RWPE2 (cell line): ENCODE measurements at places on chromosomes 4 and X.

- H3K27ac ChIP-seq: no peak overlapping the region
- DNase-seq: no peak
- H3K4me1 ChIP-seq: no peaks in the 10 kb centered on the region
- H3K36me3 ChIP-seq: no peaks in the 10 kb centered on the region
Observed at GRCh38 chr4:135408109-135408508, 1206.5 kb upstream of the PABPC4L start.

DNA sequence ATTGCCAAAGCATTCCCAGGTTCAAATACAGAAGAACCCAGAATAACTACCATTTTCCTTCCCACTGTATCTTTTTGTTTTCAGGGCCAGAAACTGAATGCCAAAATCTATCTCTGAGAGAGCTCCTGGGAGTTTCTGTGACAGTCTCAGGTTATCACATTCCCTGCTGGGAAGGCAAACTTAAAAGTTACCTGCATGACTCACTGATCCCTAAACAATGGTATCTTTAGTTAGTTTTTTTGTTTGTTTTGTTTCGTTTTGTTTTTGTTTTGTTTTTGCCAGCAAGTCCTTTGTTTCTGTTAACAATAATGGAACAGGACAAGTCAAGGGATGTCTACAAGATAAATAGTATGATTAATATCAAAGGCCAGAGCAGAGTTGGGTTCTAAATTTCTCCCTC, 34.3 kb downstream of the PAPSS1 start:
- peaks cover 19% of the 10 kb centered on the region for H3K36me3 ChIP-seq
- DNase-seq: no peak
- H3K27me3 ChIP-seq: no peaks in the 10 kb centered on the region
- no peak overlapping the region for H3K27ac ChIP-seq
- peaks cover 13% of the 10 kb centered on the region for H3K4me1 ChIP-seq

- H3K27ac ChIP-seq: no peak overlapping the region
- no peaks in the 10 kb centered on the region for H3K4me1 ChIP-seq
- H3K4me3 ChIP-seq: no peak overlapping the region
- no peaks in the 10 kb centered on the region for H3K27me3 ChIP-seq
- peaks cover 91% of the 10 kb centered on the region for H3K36me3 ChIP-seq
Observed at GRCh38 chr4:118803253-118803652, 32.7 kb downstream of the SEC24D start.

DNA sequence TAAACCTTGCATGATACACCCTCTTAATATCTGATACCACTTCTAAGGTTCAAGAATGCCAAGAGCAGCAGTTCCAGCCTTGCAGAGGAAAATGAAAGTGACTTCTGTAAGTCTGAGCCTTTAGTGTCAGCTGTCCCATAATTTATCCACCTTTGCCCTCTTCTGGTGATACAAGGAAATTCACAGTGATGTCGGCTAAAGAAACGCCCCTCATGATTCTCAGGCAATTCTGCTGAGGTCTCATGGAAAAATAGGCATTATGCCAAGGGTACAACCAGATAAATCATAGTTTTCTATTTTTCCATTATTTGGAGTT, 172.2 kb upstream of the CXCL13 start:
- no peak overlapping the region for H3K4me3 ChIP-seq
- no peaks in the 10 kb centered on the region for H3K4me1 ChIP-seq
- no peaks in the 10 kb centered on the region for H3K36me3 ChIP-seq
- no peaks in the 10 kb centered on the region for H3K27me3 ChIP-seq

DNA sequence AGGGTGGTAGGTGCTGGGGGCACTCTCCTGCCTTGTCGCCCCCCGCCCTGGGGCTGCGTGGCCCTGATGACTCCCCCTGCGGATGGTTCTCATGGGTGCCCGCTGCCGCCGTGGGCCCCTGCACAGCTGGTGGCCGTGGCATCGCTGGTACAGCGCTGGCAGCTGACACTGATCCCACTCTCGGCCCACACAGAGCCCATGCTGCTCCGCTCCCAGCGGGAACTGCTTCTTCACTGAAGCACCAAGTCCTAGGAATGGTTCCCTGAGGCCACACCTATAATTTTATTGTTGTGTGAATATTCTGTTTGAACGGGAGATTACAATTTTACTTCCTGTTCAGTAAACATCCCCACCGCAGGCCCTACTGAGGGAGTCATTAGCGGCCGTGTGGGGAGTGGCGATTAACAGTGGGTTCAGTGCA, 138.6 kb upstream of the NKX1-1 start:
- no peaks in the 10 kb centered on the region for H3K27me3 ChIP-seq
- no peak for DNase-seq
- no peaks in the 10 kb centered on the region for H3K4me1 ChIP-seq
- H3K36me3 ChIP-seq: no peaks in the 10 kb centered on the region
- no peak overlapping the region for H3K4me3 ChIP-seq
- no peak overlapping the region for H3K27ac ChIP-seq

- no peak overlapping the region for H3K4me3 ChIP-seq
- no peak overlapping the region for H3K27ac ChIP-seq
- DNase-seq: no peak
Observed at GRCh38 chr4:115834441-115834840, 721.0 kb upstream of the NDST4 start.

GRCh38 chr4:167985565-167985964, 106.8 kb upstream of the ANXA10 start:
- no peaks in the 10 kb centered on the region for H3K36me3 ChIP-seq
- H3K27ac ChIP-seq: no peak overlapping the region
- no peak for DNase-seq
- no peaks in the 10 kb centered on the region for H3K27me3 ChIP-seq
- H3K4me3 ChIP-seq: no peak overlapping the region
- no peaks in the 10 kb centered on the region for H3K4me1 ChIP-seq

- no peak overlapping the region for H3K4me3 ChIP-seq
- no peaks in the 10 kb centered on the region for H3K27me3 ChIP-seq
- H3K4me1 ChIP-seq: no peaks in the 10 kb centered on the region
- H3K36me3 ChIP-seq: no peaks in the 10 kb centered on the region
- DNase-seq: no peak
Observed at GRCh38 chr4:92519727-92520126, 216.0 kb downstream of the GRID2 start.

- peaks cover 52% of the 10 kb centered on the region for H3K36me3 ChIP-seq
- DNase-seq: no peak
- no peaks in the 10 kb centered on the region for H3K27me3 ChIP-seq
- no peak overlapping the region for H3K4me3 ChIP-seq
- H3K27ac ChIP-seq: no peak overlapping the region
Observed at GRCh38 chr4:38873290-38873944, 5.8 kb downstream of the FAM114A1 start.

DNA sequence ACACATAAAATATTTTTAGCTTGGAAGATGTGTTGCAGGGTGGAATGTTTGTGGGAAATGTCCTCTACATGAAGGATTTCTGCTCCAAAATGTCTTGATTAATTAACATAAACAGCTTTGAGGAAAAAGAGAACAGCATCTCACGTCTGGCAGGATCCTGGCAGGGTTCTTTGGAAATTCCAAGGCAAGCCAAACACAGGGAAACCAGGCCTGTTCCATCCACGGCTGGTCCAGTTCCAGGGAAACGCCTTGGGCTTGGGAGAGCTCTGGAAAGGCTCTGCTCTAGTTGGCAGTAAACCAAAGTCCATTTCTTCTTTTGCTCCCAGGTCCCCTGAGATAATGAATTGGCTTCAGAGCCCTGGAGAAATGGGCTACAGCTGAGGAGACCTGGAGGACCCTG, 42.4 kb upstream of the GAB1 start:
- no peak overlapping the region for H3K4me3 ChIP-seq
- no peak for DNase-seq
- H3K27ac ChIP-seq: no peak overlapping the region
- H3K4me1 ChIP-seq: no peaks in the 10 kb centered on the region
- H3K27me3 ChIP-seq: no peaks in the 10 kb centered on the region

- H3K27me3 ChIP-seq: no peaks in the 10 kb centered on the region
- H3K27ac ChIP-seq: no peak overlapping the region
- no peaks in the 10 kb centered on the region for H3K36me3 ChIP-seq
- H3K4me3 ChIP-seq: no peak overlapping the region
Observed at GRCh38 chrX:19689170-19689779, 174.0 kb upstream of the MAP3K15 start.

DNA sequence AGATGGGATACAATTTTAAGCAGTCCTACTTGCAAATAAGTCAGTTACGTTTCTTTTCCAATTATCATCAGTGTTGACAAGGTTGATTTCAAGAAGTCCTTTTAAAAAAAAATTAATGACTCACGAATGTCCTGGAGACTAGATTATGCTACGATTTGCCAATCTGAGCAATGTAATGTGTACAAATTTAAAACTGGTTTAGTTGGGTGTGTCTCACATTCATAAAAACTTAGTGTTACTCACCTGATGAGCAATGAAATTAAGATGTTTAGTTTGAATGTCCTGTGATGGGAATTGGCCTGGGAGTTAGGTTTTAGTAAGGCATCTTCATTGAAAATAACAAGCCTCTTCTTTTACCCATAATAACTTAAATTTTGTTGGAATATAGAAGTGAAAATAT, 136.7 kb upstream of the POF1B start:
- H3K36me3 ChIP-seq: no peaks in the 10 kb centered on the region
- no peak for DNase-seq
- no peak overlapping the region for H3K4me3 ChIP-seq
- peaks cover 4% of the 10 kb centered on the region for H3K4me1 ChIP-seq

- no peaks in the 10 kb centered on the region for H3K27me3 ChIP-seq
- H3K36me3 ChIP-seq: no peaks in the 10 kb centered on the region
- DNase-seq: no peak
Observed at GRCh38 chrX:112636288-112636687, 43.5 kb downstream of the LHFPL1 start.

DNA sequence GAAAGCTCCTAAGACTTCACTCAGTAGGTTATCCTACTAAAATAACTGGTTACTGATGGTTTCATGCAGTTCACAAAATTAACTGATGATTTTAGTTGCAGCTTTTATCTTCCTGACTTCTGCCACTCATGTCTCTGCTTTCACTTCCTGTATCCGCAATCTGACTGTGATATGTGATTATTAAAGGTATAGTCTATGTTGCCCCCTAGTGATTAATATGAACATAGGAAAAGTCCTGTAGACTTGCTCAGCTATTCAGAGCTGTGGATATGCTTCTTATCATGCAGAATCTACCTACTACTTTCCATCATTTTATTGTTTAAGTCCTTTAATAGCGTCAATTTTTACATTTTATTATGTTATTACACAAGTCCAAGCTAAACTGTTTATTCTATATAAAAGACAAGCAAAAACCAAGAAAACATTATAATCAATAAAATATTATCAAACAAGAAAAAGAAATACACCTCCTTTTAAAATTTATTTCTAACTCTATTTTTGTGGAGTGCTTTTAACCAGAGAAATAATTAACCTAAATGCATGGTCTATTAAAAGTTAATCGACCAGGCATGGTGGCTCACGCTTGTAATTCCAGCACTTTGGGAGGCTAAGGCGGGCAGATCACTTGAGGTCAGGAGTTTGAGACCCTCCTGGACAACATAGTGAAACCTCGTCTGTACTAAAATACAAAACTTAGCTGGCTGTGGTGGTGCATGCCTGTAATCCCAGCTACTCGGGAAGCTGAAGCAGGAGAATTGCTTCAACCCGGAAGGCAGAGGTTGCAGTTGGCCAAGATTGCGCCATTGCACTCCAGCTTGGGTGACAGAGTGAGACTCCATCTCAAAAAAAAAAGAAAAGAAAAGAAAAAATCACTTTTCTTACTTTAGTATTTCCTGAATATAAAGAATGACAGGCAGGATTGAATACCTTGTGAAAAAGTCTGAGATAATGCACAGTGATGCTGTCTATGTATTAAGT, 40.4 kb upstream of the TLR2 start:
- H3K4me1 ChIP-seq: no peaks in the 10 kb centered on the region
- no peak overlapping the region for H3K4me3 ChIP-seq
- DNase-seq: no peak

- no peak overlapping the region for H3K4me3 ChIP-seq
- no peak overlapping the region for H3K27ac ChIP-seq
- no peaks in the 10 kb centered on the region for H3K36me3 ChIP-seq
- no peaks in the 10 kb centered on the region for H3K27me3 ChIP-seq
- no peaks in the 10 kb centered on the region for H3K4me1 ChIP-seq
Observed at GRCh38 chr4:171710743-171711142, 102.5 kb upstream of the GALNTL6 start.

- H3K4me3 ChIP-seq: no peak overlapping the region
- no peaks in the 10 kb centered on the region for H3K4me1 ChIP-seq
- H3K36me3 ChIP-seq: peaks cover 6% of the 10 kb centered on the region; the same call in 1 of the 2 replicates
- DNase-seq: peak; percentile 52
- H3K27me3 ChIP-seq: peaks cover 18% of the 10 kb centered on the region
Observed at GRCh38 chrX:330726-331150, 12.1 kb upstream of the GTPBP6 start.

GRCh38 chr4:165518024-165518616, 139.3 kb downstream of the CPE start:
- no peaks in the 10 kb centered on the region for H3K36me3 ChIP-seq
- no peak overlapping the region for H3K4me3 ChIP-seq
- no peaks in the 10 kb centered on the region for H3K4me1 ChIP-seq
- no peak for DNase-seq
- no peaks in the 10 kb centered on the region for H3K27me3 ChIP-seq

- no peaks in the 10 kb centered on the region for H3K36me3 ChIP-seq
- no peak overlapping the region for H3K4me3 ChIP-seq
- no peak for DNase-seq
- H3K27me3 ChIP-seq: peaks cover 51% of the 10 kb centered on the region
Observed at GRCh38 chr4:5932035-5932568, 39.2 kb upstream of the CRMP1 start.
